NCI-H1417 (cell line): ENCODE measurements at places on chromosomes 12 and 14.

- no peak for DNase-seq
Measured at GRCh38 chr12:51971679-51972421, 20.4 kb downstream of the ACVR1B start.

- DNase-seq, result no peak
Measured at GRCh38 chr14:67441256-67441655, 29.3 kb upstream of the PLEK2 start.

GRCh38 chr12:28770322-28770721 lies 378.8 kb upstream of the FAR2 start:
- DNase-seq, result no peak

GRCh38 chr12:50195832-50196231 lies 28.7 kb upstream of the CERS5 start:
- DNase-seq, result no peak

DNA sequence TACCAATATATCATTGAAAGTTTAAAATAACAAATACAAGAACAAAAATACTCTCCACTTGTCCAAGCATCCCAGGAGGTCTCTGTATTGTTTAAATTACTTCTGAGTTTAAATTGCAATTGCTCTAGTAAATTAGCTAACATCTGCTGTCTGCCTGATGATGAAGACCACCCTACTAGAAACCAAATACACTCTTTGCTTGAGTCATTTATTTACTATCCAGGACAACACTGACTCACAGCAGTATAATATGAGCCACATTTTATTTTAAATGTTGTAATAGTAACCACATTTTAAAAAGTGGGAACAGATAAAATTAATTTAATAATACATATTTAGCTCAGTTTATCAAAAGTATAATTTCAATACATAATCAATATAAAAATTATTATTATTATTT lies 62.9 kb upstream of the EEA1 start:
- no peak for DNase-seq

DNA sequence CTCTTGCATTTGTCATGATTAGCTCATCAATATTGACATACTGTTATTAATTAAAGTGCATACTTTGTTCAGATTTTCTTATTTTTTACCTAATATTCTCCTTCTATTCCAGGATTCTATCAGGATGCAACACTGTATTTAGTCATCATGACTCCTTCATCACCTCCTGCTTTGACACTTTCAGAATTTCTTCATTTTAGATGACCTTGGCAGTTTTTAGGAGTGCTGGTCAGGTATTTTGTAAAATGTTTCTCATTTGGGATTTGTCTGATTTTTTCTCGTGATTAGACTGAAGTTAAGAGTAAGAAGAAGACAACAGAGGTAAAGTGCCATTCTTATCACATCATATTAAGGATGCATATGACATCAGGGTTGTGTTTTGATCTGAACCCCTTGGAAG lies 167.0 kb upstream of the FOXG1 start:
- no peak for DNase-seq

DNA sequence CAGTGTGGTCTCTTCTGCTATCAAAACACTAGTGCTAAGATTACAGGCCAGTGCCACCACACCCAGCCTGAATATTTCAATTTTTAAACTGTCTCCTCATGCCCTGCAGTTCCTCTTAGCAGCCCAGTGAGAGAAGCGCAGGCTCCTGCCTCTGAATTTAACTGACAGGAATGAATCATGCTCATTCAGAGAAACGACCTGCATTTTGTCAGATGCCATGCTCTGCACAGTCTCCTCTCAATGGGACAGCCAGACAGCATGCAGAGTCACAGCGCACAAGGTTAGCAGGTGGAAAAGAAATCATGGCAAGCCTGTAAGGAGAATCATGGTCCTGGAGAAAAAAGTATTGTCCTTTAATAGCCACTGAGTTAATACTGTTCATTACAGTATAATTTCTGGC lies 691.0 kb upstream of the SEL1L start:
- no peak for DNase-seq

GRCh38 chr14:75559451-75560222 lies 18.8 kb upstream of the FLVCR2 start:
- DNase-seq, result no peak

DNA sequence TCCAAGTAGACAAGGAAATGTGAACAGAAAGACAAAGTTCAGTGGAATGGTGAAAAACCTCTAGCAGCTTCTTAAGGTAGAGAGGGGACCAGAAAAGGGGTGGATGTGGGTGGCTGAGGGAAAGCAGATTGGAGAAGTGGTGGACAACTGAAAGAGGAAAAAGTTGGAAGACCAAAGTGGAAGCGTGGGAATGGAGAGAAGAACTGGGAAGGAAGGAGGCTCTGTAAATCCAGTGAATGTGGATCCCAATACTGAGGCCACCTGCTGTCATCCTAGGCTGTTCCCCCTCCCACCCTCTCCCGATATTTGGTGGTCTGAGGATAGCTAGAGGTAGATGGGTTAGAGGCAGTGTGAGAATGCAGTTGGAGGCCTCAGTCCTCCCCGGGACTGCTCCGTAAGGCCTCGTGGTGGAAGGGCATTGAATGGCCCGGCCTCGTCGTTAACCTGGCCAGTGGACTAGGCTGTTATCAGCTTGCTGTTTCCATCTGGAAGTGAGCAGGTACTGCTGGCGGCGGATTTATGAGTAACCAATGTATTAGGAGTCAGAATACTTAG lies 822 bp upstream of the POU6F1 start:
- DNase-seq, result no peak
